Camera-type eye (tissue), 1 donor: ENCODE measurements at places on chromosomes 1 and 21. TPM values are rescaled to one million over a fixed set of nuclear protein-coding genes. Genes with fewer than 3 reads are reported as not detected.

F13B gene
- total RNA-seq: not detected

AGMAT gene
- total RNA-seq: 1.2 TPM

HCRTR1 gene
- total RNA-seq: not detected

HSD3B1 gene
- not detected for total RNA-seq

SYF2 gene
- 51.0 TPM for total RNA-seq
